ENCODE measurements at places on chromosomes 12 and 14.

DNA sequence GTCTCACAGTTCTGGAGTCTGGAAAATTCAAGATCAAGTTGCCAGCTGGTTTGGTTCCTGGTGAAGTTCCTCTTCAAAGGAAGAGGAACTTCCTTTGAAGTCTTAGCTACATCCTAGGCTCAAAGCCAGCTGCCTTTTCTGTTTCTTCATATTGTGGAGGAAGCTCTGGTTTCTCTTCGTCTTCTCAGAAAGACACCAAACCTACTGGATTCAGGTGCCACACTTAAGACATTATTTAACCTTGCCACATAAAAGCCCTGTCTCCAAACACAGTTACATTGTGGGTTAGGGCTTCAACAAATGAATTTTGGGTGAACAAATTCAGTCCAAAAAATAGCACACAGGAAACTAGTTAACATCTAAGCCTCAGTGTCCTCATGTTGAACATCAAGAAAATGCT lies 1019.8 kb downstream of the GALC start:
- DNase-seq: no peak

DNA sequence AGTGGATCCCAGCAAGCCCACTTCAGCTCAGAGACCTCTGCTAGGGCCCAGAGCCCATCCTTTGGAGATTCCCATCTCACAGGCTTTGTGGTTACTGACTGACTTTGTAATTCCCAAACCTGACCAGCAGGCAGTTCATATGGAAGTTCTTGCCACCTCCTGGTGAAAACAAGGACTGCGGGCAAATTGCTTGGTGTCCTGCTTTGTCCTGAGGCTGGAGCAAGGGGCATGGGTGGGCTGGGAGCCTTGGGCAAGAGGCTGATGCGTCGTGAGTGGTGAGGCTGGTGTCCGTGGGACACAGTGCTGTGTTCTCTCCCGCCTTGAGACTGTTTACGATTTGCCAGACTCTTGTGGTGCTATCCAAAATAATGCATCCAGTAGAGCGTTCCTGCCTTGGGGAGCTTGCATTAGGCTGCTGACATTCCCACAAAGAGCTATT lies 91.0 kb downstream of the LRRC74A start:
- DNase-seq: no peak

- DNase-seq: peak; percentile 15
Observed at GRCh38 chr12:52347016-52347415, 20.3 kb downstream of the KRT85 start.

- peak; percentile 18 for DNase-seq
Observed at GRCh38 chr14:104886690-104887622, 21.9 kb downstream of the CEP170B start.

- no peak for DNase-seq
Observed at GRCh38 chr14:68528040-68528687, 264.7 kb downstream of the ZFP36L1 start.

DNA sequence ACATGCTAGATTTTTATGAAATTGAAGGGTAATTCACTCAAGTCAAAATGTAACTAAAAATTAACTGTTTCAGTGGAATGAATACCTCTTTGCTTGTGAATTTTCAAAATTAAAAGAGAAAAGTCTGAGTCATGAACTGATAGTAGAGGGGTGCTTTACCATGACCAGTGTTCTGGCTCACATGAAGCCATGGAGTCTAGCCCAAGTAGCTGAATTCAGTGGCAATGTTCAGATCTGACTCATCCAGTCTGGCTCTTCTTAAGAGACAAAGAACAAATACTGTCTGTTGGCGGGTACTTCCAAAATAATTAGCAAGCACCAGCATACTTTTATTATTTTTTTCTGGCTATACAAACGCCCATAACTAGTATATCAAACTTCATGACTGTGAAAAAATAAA lies 366.3 kb upstream of the GARIN6 start:
- DNase-seq: no peak

DNA sequence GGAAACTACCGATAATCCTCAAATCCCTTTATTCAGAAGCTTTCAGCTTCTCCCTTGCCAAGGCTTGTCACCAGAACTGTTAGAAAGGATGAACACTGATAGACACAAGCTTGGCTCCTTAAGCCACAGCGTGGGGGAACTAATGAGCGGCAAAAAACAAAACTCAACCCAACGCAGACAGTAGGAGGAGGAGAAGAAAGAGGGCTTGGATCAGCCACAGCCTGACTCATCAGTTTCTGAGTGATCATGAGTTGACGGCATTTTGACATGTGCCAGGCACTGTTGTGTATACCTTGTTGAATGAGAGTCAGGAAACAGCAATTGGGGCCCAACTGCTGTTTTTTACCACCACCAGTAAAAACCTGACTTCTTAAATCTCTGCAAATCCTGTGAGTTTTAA lies 23.7 kb downstream of the PLXNC1 start:
- DNase-seq: peak; percentile 25

DNA sequence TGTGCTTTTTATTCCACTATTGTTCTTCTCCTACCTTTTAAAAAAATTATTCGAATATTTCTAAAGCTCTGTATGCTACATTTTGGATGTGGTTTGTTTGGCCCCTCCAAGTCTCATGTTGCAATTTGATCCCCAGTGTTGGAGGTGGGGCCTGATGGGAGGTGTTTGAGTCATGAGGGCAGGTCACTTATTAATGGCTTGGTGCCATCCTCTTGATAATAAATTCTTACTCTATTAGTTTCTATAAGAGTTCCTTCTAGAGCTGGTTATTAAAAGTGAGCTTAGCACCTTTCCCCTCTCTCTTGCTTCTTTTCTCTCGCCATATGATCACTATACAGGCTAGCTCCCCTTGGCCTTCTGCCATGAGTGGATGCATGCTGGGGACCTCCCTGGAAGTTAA lies 445.6 kb upstream of the PDE3A start:
- DNase-seq: no peak

GRCh38 chr14:39422243-39422642 lies 10.0 kb downstream of the FBXO33 start:
- DNase-seq: no peak

DNA sequence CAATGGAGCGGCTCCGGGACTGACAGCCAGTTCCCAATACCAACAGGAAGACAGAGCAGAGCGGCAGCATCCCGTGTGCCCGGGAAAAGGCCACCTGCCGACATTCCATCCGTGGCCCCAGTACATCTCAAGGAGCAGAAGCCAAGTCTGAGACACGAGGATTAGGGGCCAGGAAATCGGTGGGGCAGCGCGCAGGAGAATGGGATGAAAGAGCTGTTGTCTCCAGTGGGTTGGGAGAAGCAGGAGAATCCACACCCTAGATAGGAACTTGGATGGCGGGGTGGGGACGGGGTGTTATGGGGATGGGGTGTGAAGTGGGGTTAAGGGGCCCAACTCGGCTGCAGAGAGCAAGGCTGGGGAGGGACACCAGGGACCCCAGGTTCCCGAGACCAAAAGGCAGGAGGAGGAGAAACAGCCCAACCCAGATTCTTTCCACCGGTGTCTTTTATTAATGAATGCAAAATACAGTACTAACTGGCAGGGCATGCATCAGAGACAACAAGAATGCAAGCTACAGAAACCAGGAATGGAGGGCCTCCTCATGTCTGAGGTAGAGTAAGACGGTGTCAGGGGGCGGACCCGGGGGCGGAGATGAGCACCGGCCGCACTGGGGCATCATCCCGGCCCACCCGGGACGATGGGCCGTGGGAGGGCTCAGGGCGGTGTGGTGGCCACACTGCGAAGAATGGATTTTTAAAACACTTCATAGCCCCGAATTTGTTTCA lies 50.3 kb downstream of the BEGAIN start:
- DNase-seq: no peak

DNA sequence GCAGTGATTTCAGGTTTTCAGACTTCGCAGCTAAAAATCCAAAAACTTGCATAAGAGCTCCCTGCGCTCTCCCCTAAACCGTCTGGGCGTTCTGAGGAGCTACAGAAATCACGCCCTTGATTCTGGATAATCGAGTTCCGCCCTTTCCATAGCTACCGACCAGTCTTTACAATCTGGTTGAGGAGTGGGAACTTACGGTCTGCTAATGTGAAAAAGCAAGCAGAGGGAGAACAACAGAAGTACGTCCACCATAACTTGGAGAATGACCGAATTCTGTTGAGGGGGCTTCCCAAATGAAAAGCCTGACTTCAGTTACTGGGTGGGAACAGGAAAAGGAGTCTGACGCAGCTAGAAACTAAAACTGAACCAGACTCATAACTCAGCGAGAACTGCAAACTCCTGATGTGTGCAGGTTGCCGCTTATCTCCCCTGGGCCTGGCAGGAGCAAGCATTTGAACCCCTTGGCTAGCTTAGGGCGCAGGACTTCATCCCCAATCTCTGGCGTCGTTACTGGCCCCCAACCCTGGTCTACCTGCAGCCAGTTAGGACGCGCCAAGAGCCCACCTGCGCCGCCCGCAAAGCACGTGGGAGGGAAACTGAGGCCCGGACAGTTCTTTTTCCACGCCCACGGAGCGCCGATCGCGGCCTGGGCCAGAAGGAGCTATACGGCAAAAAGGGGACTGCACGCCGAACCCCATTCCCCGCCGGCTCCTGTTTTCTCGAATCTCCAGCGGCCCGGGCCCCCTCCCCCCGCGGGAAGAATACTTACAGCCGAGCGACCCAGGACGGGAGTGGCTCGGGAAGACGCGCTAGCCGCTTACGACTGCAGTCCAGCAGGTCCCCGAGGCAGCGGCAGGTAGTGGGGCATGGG lies 838 bp downstream of the LRIG3 start:
- no peak for DNase-seq

- no peak for DNase-seq
Observed at GRCh38 chr14:76958980-76959710, 69.4 kb downstream of the IRF2BPL start.

DNA sequence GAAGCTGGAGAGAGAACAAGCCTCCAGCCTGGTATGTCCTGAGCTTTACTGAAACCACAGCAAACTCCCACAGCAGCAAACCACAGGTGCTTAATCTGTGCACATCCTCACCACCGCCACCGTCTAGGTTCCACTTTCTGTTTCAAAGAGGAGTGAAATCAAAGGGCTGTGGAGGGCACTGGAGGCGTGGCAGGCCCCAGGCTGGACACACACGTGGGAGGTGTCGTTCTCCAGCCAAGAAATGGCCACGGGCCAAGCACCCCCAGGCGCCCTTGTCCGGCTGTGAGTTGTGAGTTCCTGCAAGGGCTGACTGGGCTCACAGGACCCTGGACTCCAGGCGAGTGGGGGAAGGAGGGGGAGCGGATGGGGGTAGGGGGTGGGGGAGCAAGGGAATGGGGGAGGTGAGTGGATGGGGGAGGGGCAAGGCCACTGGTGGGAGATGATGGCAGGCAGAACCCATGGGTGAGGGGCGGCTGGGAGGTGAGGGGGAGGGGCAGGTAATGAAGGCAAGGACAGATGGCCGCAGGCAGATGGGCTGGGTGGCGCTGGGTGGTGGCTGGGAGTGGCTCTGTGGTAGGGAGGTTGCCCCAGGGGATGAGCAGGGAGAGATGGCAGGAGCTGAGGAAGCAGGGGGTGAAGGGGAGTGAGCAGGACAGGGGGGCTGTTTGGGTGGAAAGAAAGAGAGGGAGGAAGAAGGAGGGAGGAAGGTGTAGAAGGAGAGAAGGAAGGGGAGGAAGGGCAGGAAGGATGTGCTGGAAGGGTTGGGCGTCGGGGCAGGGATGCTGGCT lies 86.7 kb downstream of the NCOR2 start:
- DNase-seq: peak; percentile 85

DNA sequence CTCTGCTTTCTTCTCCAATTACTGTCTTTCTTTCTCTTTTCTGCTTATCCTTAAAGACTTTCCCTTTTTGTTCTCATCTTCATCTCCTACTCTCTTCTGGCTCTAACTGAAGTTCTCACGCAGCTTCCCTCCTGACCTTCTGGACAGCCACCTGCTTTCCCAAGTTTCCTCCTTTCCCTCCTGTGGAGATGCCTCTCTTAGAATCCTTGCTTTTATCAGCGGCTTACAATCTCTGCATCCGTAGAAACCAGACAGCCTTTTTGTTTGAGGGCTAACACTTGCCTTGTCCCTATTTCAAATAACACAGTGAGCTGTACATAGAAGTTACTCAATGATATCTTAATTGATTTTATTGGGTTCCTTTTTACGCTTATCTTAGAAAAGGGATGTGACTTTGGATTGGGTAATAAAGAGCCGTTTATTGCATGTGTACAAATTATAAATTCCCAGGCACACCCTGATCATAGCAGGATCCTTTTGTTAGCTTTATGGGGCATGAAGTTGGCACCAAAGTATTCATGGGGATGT lies 2.1 kb upstream of the LGALS3 start:
- DNase-seq: no peak

GRCh38 chr14:74505831-74506230 lies 12.3 kb downstream of the ISCA2 start:
- DNase-seq: peak; percentile 14

DNA sequence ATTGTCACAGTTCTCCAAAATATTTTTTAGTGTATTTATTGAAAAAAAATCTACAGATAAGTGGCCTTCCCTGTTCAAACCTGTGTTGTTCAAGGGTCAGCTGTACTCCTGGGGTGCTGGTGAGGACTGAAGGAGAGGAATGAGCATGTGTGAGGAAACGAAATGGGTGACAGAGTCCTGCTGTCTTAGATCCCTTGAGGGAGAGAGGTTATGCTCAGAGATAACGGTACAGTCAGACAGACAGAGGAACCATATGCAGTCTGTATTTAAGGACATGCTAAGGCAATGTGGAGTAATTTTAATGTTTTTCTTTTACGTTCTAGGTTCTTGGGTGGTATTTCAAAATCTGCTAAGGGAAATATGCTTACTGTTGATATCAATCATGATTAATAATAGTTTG lies 352.9 kb upstream of the RGS6 start:
- no peak for DNase-seq

DNA sequence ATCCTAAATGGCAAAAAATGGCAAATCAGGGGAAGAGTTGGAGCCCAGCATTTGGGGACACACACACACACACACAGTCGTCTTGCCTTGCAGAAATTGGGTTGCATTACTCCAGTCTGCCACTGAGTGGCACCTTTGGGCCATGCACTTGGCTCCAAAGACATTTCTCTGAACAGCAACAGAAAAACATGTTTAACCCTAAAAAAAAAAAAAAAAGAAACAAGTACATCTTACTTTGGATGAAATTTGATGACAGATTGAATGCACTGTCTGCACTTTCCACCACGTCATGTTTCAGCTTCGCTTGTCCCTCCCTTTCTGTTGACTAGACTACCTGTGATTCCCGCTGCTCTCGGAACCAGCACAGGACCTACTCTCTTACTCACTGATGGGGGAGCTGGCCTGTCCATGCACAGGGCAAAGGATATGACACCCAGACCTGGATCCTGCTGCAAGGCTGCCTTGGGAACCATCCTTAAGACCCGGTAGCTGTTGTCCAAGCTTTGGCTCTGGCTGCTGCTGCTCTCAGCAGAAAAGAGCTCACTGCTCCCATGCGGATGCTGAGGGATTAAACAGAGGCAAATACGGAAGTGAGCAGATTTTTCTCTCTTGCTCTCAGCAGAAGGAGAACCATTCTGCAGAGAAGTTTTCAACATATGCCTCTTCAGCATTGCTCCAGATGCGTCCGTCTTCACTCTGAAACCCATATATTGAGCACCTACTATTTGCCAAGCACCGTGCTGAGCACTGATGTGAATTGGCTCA lies 376.8 kb downstream of the DPF3 start:
- DNase-seq: peak; percentile 89

- no peak for DNase-seq
Observed at GRCh38 chr12:124518051-124518932, 49.1 kb downstream of the NCOR2 start.

GRCh38 chr12:15131431-15131830 lies 89.8 kb downstream of the RERG start:
- no peak for DNase-seq

GRCh38 chr14:20603813-20604690 lies 12.9 kb upstream of the RNASE12 start:
- DNase-seq: no peak

GRCh38 chr12:27922531-27923139 lies 49.9 kb downstream of the PTHLH start:
- DNase-seq: no peak

Measured in activated naive CD4-positive, alpha-beta T cell treated with anti-CD3 and anti-CD28 coated beads, Interleukin-2, amount 10 ng/mL, durations not matched to agents 7 days and 5 days (primary cell).